ENCODE measurements at places on chromosomes 1 and 21. TPM values are rescaled to one million over a fixed set of nuclear protein-coding genes. Genes with fewer than 3 reads are reported as not detected.

PRDM16 gene
- total RNA-seq = 2.9 TPM

SRP9 gene
- total RNA-seq = 209 TPM

IGSF3 gene
- total RNA-seq = 15.5 TPM

HEYL gene
- 32.3 TPM for total RNA-seq

INSRR gene
- 0.06 TPM for total RNA-seq

RNU1-1 gene
- total RNA-seq = 7,768 TPM

HPCAL4 gene
- total RNA-seq = 4.8 TPM

Data from right cardiac atrium (tissue), 5 donors.